NCI-H2081 (cell line): ENCODE measurements at places on chromosomes 3 and 15.
A peak's percentile ranks its signal among the peaks of the same experiment; 100 is the strongest.

DNA sequence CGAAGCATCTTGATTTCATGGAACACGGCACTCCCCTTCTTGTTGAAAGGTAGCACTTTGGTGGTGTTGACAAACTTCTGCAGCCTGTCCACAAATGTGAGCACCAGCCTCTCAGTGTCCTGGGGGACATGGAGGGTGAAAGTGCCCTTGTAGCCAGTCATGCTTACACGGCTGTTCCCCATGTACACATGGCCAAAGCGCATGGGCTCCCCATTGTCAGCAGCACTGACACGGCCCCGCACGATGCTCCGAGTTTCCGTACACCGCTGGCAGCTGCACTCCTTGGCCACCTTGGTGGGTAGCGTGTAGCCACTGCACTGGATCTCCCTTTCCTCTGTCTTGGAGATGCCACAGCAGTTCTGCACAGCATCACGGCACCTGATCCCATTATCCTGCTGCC, 12.7 kb downstream of the CILP start:
- DNase-seq: no peak

GRCh38 chr3:27535809-27536392, 51.7 kb upstream of the SLC4A7 start:
- no peak for DNase-seq

DNA sequence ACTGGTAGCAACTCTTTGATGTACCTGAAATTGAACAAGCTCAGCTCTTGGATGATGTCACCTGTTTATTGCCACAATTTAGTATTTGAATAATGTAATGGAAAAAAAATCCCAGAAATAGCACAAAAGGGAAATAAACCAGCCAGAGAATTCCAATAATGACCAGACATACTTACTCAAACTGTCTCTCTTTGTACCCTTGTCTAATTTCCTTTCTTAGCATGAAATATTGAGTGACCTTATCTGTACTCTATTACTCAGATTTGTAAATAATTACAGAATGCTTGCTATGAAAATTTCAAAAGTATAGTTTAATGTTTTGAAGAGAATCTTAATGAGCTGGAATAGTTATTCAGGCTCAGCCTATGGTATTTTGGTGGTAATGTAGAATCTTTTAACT, 555.4 kb upstream of the SGO1 start:
- no peak for DNase-seq

DNA sequence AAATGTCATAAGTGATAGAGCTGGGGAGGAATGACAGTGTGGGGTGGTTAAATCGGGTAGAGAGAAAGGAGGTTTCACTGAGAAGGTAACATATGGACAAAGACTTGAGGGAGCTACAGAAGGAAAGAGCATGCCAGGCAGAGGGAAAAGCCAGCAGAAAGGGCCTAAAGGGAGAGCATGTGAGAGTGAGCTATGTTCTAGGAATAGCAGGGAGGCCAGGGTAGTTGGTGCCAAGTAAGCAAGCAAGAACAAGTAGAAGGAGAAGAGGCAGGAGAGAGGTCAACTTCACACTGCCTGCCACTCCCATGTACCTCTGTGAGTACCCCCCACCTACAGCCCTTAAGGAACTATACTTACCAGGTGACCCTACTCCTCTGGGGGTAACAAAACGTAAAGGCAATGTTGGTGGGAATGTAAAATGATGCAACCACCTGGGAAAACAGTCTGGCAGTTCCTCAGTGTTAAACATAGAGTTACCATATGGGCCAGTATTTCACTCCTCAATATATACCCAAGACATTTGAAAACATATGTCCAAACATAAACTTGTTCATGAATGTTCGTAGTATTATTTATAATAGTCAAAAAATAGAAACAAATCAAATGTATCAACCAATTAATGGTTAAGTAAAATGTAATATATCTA, 67.6 kb downstream of the SFMBT1 start:
- DNase-seq: no peak

DNA sequence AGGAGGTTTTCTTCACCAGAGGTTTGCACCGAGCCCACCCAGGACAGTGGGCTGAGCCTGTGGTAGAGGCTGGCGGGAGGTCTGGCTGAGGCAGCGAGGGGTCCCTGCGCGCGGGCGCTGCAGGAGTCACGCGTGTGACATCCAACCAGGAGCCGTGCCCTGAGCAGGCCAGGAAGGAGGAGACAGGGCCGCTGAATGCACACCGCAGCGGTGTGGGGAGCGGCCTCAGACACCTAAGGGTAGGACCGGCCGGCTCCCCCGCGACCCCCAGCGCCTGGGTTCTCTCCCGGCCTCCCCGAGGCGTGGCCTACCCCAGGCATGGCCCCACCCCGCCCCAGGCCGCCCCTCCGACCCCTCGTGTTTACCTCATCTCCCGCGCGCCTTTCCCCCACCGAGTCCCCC, 412 bp downstream of the SLC41A3 start:
- peak; percentile 62 for DNase-seq

DNA sequence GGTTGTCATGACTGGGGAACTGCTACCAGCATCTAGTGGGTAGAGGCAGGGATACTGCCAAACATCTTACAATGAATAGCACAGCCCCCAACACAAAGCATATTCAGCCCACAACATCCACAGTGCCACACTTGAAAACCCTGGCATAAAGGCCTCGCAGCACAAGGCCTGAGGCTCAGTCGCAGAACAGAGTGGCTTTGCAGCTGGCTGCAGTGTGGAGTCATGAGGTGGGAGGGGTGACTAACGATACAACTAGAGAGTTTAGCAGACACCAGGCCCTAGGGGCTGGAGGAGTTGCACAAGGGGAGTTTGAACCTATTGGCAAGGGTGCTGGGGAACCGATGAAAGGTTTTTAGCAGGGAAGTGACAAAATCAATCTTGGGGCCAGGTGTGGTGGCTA, 32.1 kb downstream of the GRK7 start:
- no peak for DNase-seq

- DNase-seq: peak; percentile 33
These were observed 48.5 kb upstream of the CCDC174 start for GRCh38 chr3:14602804-14603644.

DNA sequence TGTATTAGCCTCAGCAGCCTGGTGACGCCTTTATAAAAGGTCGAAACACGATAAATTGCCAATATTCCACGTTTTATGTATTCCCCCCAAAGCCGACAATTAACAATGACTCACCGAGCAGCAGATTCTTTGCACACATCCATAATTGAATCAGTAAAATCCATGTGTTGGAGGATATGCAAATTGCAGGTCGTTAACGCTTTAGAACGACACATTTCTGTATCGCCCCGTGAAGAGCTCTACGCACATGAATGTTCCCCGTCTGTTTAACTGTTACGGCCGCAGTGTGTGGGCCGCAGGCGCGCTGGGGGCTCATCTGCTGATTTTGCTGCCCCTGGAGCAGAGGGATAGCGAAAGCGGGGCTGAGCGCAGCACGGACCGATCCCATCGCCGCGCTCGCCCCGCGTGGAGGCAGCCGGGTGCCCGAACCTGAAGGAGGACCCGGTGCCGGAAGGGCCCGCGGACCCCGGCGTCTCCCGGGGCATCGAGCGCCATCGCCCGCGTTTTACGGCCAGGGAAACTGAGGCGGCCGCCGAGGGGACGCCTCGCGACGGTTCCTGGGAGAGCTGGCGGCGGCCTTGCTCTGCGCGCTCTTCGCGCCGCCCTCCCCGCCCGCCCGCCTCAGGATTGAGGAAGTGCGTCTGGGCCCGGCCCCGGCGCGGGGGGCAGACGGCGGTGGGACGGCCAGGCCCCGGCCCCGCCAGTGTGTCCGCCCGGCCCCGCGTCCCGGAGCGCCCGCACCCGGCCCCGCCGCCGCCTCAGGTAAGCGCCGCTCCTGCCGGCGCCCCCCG, at the start of gene LRRK1:
LRRK1 (plus strand) TSS at position 668 of the 791 bp plus-strand sequence. CDS start 5,276 bp downstream, outside the sequence.
- no peak for DNase-seq

GRCh38 chr3:127694467-127695215, 21.9 kb downstream of the ABTB1 start:
- DNase-seq: peak; percentile 75

DNA sequence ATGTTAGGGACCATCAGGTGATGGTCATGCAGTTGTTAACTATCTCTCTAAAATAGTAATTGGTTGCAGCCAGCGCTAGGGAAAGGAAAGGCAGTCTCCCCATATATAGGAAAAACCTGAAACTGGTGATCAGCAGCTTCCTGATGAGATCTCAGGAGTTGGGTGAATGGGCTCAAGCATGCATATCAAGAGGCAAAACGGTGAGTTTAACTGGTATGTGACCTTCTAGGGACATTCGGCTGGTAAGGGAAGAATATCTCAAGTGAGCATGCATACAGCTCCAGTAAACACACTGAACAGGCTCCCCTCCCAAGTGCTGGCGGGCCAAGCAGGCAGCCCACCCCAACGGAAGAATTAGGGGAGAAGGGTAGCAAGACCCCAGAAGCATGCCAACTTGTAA, 49.3 kb upstream of the ROBO2 start:
- DNase-seq: no peak

GRCh38 chr3:159356606-159357005, 554.8 kb downstream of the MFSD1 start:
- no peak for DNase-seq

DNA sequence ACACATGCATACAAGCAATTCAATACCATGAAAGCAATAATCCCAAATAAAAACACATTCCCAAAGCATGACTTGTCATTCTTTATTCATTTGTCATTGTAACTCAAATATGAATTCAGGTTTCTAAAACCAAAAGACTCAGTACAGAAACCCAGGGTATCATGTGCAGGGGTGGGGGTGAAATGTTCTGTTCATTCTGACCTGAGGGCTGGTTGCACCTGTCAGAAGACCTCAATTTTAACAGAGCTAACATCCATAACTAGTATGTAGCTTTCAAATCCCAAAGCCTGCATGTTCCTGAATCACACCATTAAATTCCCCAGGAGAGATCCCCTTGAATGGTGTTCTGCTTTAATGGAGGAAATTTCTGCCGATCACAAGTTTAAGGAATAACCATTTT, 738.7 kb downstream of the MCTP2 start:
- DNase-seq: no peak

DNA sequence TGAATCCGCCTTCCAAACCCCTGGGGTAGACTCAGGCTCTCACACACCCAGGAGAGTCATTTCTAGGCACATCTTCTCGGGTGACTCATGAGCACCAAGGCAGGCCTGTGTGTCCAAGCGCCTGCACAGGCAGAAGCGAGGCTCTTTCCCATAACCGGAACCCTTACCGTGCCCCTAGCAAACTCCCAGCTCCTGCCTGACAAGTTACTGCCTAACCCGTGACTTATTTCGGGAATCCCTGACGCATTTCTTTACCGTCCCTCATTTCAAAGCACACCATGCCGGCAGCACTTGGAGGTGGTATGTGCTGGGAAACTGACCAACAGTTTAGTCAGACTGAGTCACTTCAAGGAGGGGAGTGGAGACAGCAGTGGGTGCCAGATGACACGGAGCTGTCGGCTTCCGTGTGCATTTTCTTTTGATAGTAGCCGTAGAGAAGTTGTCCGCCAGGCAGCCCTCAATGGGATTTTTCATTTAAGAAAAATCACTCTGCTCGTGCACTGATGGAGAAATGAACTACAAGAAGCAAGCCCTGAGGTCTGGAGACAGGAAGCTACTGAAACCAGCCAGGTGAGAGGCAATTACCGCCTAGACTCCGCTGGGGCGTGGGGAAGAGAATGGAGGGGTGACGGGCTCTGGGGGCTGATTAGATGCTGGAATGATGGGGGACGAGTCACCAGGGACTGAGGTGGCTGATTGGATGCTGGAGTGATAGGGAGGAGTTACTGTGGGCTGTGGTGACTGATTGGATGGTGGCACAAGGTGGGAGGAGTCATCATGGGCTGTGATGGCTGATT, 17.3 kb upstream of the HRH1 start:
- no peak for DNase-seq

- DNase-seq: peak; percentile 85
These were observed at the start of gene BDH1 for GRCh38 chr3:197555281-197556261. BDH1 (minus strand) TSS chr3:197555968; CDS start chr3:197546443, 9,525 bp downstream.

DNA sequence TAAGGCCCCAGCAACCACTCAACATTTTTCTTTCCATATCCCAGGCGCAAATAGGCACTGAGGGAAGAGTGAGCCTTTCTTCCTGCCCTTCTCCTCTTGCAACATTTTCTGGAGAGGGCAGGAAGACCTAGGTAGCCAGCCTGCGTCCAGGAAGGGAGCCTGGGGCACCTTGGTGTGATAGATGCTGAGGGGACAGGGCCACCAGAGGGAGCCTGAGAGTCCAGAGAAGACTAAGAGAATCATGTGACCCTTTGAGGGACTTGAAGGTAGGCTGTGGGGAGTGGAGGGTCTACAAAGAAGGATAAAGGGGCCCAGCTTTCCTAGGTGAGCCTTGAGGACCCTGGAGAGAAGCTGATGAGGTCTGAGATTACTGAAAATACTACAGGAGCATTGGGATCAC, 346.6 kb downstream of the CNTN6 start:
- DNase-seq: no peak

DNA sequence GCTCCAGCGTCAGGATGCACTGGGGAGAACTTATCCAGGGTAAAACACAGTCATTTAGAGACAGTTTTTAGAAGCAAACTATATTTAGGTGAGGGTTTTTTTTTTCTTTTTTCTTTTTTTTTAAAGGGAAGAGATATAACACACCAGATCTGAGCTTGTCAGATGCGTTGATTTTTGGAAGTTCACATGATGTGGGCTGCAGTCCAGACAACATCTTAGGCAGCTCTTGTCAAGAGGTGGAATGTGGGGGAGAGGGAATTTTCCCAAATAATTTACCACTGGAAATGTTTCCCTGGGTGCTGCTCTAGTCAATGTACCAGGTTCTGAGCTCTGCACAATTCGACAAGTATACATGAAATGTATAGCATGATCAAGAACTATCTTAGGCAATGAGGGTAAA, 93.3 kb downstream of the OXNAD1 start:
- no peak for DNase-seq

DNA sequence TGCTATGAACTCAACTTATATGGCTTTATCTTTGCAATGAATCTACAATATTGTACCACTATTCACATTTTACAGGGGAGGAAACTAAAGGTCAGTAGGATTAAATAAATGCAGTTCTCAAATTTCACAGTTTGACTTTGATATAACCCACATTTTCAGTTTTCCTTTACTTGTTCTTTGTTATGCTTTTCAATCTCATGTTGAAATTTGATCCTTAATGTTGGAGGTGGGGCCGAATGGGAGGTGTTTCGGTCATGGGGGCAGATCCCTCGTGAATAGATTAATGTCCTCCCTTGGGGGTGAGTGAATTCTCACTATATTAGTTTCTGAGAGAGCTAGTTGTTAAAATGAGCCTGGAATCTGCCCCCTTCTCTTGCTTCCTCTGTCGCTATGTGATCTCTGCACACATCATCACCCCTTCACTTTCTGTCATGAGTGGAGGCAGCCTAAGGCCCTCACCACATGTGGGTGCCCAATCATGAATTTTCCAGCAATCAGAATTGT, 44.7 kb downstream of the CD200 start:
- no peak for DNase-seq

- DNase-seq: no peak
These were observed 9.1 kb upstream of the PPARG start for GRCh38 chr3:12279591-12280326.

GRCh38 chr3:127041933-127042332, 59.0 kb downstream of the PLXNA1 start:
- no peak for DNase-seq

DNA sequence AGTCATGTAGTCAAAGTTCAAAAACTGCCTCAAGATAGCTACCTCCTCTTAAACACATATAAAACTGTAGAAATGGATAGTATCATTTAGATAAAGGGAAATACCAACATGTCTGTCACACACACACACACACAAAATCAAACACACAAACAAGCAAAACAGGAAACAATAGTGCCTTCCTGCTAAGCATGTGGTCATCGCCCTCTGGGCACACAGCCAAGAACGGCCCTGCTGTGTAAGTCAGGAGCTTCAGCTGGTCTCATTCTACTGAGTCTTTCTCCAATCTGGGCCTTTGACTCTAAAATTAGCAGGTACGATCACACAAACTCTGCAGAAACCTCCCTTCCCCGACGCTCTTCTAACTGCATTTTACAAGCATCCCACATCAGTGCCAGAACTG, 272.2 kb upstream of the CHRNA7 start:
- peak; percentile 78 for DNase-seq
